ENCODE measurements at places on chromosomes 3 and 15.

GRCh38 chr3:178525251-178525650 is 11.0 kb upstream of the KCNMB2 start:
- no peak for DNase-seq

GRCh38 chr3:151843275-151843674 is 29.4 kb downstream of the AADAC start:
- no peak for DNase-seq

DNA sequence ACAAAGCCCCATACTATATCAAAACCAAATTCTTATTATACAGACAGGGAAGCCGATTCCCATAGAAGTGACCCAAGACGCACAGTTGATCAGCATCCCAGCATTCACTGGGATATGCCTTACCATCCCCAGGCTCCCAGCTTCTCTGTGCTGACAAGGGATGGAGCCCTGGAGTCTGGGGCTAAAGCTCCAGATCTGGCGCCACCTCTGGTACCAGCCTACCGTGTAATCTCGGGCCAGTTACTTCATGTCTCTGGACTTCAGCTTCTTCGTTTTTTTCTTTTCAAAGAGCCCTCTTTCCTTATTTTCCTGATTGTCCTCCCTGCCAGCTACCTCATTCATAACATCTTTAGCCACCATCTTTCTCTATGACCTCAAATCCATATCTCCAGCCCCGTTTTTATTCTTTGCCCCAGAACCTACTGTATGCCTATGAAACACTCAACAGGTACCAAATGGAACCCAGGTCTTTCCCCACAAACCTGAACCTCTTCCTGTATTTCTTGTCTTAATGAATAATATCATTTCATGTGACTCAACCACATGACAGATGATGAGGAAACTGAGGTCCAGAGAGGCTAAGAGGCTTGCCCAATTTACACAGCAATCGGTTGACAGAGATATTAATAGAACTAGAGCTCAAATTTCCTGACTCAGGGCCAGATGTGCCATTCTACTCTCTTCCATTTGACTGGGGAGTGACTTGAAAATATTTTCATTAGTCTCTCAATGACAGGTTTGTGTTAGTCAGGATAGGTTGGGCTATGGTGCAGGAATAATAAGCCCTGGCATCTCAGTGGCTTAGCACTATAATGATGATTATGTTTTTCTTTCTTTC is 85.4 kb upstream of the TLE3 start:
- no peak for DNase-seq

DNA sequence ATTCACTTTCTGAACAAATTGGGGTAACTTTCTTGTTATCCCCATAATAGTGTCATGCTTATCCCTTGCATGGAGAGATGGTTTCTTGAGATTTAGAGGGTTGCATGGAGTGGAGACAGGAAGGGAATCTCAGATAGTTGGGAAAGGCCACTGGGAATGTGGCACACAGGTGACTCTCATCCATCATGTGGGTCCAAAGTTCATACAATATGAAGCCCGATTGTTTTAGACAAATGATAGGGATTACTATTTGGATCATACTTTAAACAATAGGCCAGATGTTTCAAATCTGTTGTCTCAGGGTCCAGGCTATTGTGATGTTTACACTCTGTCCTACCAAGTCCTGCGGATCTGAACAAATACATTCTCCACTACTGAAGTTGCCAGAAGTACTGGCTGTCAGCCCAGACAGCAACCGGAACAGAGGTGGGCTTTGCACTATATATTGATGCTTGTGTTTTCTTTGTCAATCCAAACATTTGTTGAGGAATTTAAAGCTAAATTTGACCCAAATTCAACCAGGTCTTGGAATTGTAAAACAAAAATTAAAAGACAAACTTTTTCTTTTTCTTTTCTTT is 39.2 kb upstream of the NMNAT3 start:
- DNase-seq, result no peak

DNA sequence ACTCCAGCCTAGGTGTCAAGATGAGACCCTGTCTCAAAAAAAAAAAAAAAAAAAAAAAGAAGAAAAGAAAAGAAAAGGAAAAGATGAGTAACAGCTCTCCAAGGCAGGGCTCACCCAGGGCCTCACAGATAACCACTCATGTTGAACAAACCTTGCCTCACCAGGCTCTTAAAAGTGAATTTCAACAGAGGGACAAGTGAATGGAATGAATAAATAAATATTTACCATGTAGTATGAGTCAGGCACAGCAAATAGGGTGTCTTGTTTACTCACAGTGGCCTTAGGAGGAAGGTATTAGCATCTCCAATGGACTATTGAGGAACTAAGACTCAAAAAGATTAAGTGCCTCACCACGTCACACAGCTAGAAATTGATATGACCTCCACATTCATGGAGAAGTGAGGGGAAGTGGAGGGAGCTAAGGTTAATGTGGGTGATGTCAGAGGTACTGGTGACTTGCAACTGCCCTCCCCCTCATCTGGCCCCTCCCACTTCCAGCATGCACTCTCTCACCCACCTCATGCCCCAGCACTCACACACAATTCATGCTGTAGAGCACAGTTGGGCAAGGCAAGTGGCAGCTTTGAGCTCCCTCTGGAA is 255.5 kb downstream of the UACA start:
- no peak for DNase-seq

DNA sequence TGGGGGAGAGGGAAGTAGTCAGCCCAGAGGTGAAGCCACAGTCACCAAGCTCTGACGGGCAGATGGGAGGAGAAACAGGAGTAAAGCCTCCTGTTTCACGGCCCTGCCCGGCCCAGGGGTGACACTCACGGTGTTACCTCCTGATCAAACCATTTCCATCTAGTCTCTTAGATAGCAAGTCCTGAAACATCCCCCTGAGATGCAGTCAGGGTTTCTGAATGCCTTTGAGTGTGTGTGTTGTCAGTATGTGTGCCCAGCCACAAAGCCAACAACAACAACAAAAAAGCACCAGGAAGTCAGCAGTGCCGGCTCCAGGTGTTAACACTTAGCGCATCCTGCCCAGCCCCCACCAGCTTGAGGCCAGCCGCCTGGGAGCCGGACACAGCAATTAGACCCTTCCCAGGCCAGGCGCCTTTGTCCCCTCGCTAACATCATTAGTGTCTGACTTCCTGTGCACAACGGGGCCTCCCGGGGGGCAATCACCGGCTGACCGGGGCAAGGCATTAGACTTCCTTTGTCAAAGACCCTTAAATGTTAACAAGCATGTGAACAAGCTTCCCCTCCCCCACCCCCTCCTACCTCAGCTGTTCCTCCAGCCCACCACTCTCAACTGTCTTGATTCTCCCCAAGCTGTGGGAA is 34.5 kb downstream of the IL17RD start:
- DNase-seq, result no peak

DNA sequence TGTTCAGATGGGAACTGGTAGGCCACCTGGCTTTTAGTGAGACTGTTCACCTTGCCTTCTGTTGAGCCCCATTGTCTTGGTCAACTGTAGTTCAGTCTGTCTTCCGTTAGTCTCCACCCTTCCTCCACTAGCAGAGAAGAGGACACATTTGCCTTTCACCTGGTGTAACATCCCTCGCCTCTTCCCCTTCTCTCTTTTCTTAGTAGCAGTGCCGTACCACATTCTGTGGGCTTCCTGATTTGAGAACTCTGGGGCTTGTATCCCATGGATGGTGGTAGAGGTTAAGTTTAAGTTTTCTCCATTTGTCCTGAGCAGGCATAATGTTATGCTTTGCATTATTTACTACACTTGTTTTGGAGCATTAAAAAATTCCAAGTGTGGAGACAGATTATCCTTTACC is 49.3 kb downstream of the RAB7A start:
- no peak for DNase-seq

DNA sequence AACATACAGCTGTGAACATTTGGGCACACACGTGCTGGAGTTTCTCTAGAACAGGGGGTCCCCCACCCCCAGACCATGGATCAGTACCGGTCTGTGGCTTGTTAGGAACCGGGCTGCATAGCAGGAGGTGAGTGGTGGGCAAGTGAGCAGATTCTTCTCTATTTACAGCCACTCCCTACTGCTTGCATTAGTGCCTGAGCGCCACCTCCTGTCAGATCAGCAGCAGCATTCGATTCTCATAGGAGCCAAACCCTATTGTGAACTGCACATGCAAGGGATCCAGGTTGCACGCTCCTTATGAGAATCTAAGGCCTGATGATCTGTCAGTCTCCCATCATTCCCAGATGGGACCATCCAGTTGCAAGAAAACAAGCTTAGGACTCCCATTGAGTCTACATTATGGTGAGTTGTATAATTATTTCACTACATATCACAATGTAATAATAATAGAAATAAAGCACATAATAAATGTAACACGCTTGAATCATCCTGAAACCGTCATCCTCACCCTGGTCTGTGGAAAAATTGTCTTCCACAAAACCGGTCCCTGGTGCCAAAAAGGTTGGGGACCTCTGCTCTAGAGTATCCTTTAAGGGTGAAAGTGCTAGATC is 25.8 kb downstream of the CHRM5 start:
- DNase-seq, result no peak

- no peak for DNase-seq
These were observed 6.6 kb downstream of the LIMD1 start for GRCh38 chr3:45601156-45601555.

GRCh38 chr3:16300307-16300706 is 35.3 kb downstream of the OXNAD1 start:
- DNase-seq, result no peak

GRCh38 chr3:177824841-177825240 is 627.6 kb upstream of the TBL1XR1 start:
- DNase-seq, result no peak

DNA sequence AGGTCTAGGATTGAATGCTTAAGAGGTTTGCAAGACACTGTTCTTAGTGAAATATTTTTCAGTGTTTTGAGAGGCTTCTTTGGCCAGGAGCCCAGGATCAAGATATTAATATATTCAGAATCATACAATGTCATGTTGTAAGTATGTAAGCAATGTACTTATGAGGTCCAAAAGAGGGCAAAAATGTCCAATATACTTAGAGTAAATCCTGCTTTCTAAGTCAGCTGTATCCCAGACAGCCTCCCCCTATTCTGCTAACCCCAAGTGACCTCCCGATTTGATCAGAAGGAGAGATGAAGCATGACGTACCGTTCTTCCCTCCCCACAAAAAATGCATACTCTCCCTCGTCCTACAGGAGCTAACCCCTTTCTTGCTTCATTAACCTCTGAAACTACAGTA is 70.9 kb downstream of the CHAC1 start:
- no peak for DNase-seq

- DNase-seq, result no peak
These were observed 6.6 kb downstream of the POLR2H start for GRCh38 chr3:184368116-184368515.

DNA sequence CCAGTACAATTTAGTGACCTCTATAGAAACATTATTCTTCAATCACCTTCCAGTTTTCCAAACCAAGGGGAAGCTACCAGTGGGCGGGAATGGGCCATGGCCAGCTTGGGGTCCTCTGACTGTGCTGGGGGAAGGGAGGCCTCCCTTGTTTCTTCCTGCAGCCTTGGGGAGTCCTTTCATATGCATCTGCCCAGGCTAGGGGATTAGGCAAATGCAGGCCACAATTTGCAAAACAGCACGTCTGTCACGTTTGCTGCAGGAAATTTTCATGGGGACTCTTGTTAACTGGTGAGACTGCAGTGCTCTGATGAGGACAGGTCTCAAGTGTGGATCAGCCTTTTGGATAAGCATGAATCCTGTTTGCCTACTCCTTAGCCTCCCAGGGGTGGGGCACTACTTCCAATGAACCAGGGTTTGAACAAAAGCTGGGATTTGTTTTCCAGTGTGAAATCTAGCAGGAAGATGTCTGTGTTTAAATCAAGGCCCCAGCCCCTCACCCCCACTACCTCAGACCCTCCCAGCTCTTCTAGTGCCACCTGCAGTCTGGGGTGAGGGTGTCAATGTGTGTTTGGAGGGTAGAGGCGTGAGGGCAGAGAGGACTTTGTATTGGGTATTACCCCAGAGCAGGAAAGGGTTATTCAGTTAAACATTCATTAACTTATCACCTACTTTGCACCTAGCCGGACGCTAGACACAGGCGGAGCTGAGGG is 219.9 kb downstream of the OPA1 start:
- DNase-seq, result no peak

- DNase-seq, result no peak
These were observed 26.6 kb downstream of the USP50 start for GRCh38 chr15:50519740-50520425.

Measured in activated effector memory CD4-positive, alpha-beta T cell treated with anti-CD3 and anti-CD28 coated beads, Interleukin-2, amount 50 U/mL, for 16 hours (primary cell).